ENCODE measurements at places on chromosomes 2 and 18. TPM values are rescaled to one million over a fixed set of nuclear protein-coding genes. Genes with fewer than 3 reads are reported as not detected.

PKP4 gene
- total RNA-seq = 43.7 TPM

KYNU gene
- 0.64 TPM for total RNA-seq

GRCh38 chr2:42223067-42223854 is 54.1 kb downstream of the EML4 start:
- no peak for DNase-seq
- no peak overlapping the region for H3K4me3 ChIP-seq
- H3K4me1 ChIP-seq = no peaks in the 10 kb centered on the region
- H3K36me3 ChIP-seq = no peaks in the 10 kb centered on the region
- H3K27ac ChIP-seq = peak overlapping the region; percentile 24

- no peaks in the 10 kb centered on the region for H3K4me1 ChIP-seq
- no peak overlapping the region for H3K27ac ChIP-seq
- no peak for DNase-seq
Measured at GRCh38 chr2:43950383-43951008, 45.3 kb downstream of the LRPPRC start.

DNA sequence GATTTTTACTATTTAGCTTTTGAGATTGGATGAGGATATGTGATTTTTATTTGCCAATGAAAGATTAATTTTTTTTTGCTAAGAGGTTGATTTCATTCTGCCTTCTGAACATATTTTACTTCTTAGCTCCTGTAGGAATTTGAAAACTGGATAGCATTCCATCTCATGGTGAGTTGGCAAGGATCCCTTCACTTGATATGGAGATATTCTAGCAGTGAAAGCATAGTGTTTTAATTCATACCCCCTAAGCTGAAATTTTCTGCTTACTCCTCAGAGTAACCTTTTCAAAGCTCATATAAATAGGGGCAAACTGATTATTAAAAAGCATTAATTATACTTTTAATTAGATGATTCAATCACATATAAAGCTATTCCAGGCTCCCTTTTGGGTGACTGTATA is 61.0 kb upstream of the KCNJ3 start:
- no peaks in the 10 kb centered on the region for H3K4me1 ChIP-seq
- H3K27me3 ChIP-seq = no peaks in the 10 kb centered on the region
- no peak for DNase-seq
- no peak overlapping the region for H3K27ac ChIP-seq
- no peaks in the 10 kb centered on the region for H3K36me3 ChIP-seq
- H3K4me3 ChIP-seq = no peak overlapping the region
